ENCODE measurements at places on chromosomes 3 and 15.

- H3K27me3 ChIP-seq = no peaks in the 10 kb centered on the region
- peaks cover 5% of the 10 kb centered on the region for H3K4me1 ChIP-seq
- no peak for DNase-seq
- H3K4me3 ChIP-seq = no peak overlapping the region
- H3K27ac ChIP-seq = no peak overlapping the region
- H3K36me3 ChIP-seq = peaks cover 30% of the 10 kb centered on the region
Observed at GRCh38 chr3:112585782-112586181, 23.9 kb downstream of the SLC35A5 start.

DNA sequence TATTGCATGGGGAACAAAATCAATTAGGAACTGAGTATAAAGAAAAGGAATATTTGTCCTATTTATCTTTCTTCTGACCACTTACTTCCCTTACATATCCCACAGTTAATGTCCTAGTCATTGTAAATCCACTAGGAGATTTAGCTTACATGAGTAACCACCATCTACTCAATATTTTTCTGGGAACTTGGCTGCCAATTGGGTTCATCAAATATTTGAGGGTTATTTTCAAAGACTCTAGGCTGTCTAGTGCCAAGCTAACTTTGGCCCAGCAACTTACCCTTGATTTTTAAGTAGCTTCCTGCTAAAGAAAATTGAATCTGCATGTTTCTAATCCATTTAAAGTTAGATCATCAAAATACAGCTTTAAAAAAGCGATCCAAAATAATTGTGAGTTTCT is 362.5 kb upstream of the EPHA3 start:
- no peak for DNase-seq
- no peaks in the 10 kb centered on the region for H3K36me3 ChIP-seq
- H3K4me1 ChIP-seq = no peaks in the 10 kb centered on the region
- H3K27ac ChIP-seq = no peak overlapping the region
- no peaks in the 10 kb centered on the region for H3K27me3 ChIP-seq

DNA sequence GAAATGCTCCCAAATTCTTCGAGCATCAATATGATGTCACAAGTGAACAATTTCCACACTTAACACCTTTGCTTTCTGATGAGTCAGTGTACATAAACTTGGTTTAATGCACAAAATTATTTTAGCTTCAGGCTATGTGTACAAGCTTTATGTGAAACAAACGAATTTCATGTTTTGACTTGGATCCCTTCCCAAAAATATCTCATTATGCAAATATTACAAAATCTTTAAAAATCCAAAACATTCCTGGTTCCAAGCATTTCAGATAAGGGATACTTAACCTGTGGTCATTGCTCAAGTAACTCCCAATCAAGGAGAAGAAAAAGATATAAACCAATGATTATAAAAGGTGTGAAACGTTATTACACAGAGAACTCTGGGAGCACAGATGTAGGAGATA is 25.2 kb downstream of the RAB5A start:
- no peak for DNase-seq
- H3K36me3 ChIP-seq = peaks cover 38% of the 10 kb centered on the region
- H3K4me3 ChIP-seq = no peak overlapping the region

DNA sequence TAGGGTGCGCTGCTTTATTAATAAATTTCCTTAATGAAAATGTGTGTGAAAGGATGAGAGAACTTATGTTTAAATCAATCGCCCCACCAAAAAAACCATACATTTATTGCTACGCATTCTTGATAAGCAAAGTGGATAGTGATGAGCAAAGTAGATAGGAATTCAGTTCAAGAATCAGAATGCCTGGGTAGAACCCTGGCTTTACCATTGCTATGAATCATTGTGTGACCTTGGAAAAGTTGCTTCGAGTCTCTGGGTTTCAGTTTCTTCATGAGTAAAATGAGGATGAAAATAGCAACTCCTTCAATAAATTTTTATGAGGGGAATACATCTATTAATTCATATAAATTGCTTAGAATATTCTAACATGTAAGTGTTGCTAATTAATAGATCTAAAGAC is 2.6 kb upstream of the ALCAM start:
- H3K36me3 ChIP-seq = no peaks in the 10 kb centered on the region
- peaks cover 29% of the 10 kb centered on the region for H3K4me1 ChIP-seq
- H3K4me3 ChIP-seq = no peak overlapping the region
- DNase-seq = no peak

DNA sequence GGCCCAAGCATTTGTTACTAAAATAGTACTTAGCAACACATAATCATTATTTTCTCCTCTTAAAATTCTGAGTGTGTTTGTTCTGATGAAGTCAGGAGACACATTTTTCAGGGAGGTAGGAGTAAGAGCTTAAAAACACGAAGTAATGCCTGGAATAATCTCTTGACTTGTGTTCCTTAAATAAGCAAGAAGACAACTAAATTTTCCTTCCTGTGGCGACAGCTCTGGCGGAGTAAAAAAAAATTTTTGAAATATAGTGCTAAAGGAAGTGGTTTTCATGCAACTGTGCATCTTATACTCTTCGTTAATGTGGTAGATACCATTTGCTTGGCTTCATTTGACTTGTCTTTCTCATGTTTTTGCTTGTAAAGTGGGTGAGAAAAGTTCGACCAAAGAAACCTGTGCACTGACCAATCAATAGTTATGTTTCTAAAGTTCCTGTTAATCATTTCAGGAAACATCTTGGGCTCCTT is 11.1 kb upstream of the MBNL1 start:
- H3K4me1 ChIP-seq = peaks cover 86% of the 10 kb centered on the region
- no peaks in the 10 kb centered on the region for H3K27me3 ChIP-seq
- H3K27ac ChIP-seq = peak overlapping the region; percentile 90
- DNase-seq = no peak
- peaks cover 52% of the 10 kb centered on the region for H3K36me3 ChIP-seq

DNA sequence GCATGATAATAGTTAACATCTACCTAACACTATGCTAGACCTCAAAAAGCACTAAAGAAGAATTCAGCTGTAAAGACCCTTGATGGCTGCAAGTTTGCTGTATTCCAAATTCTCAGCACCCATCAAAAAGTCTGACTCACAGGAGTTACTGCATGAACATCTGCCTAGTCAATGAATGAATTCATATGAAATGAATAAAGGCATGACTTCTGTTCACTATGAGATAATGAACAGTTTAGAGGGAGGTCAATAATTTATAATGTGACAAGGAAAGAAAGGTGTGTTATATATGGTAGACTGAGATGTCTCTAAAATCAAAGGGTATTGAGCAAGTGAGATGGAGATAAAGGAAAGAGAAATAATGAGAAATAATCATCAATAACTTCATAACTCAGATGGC is 508.2 kb upstream of the TGFBR2 start:
- no peak overlapping the region for H3K4me3 ChIP-seq
- H3K27ac ChIP-seq = no peak overlapping the region
- DNase-seq = no peak
- H3K27me3 ChIP-seq = no peaks in the 10 kb centered on the region
- no peaks in the 10 kb centered on the region for H3K36me3 ChIP-seq
- no peaks in the 10 kb centered on the region for H3K4me1 ChIP-seq

DNA sequence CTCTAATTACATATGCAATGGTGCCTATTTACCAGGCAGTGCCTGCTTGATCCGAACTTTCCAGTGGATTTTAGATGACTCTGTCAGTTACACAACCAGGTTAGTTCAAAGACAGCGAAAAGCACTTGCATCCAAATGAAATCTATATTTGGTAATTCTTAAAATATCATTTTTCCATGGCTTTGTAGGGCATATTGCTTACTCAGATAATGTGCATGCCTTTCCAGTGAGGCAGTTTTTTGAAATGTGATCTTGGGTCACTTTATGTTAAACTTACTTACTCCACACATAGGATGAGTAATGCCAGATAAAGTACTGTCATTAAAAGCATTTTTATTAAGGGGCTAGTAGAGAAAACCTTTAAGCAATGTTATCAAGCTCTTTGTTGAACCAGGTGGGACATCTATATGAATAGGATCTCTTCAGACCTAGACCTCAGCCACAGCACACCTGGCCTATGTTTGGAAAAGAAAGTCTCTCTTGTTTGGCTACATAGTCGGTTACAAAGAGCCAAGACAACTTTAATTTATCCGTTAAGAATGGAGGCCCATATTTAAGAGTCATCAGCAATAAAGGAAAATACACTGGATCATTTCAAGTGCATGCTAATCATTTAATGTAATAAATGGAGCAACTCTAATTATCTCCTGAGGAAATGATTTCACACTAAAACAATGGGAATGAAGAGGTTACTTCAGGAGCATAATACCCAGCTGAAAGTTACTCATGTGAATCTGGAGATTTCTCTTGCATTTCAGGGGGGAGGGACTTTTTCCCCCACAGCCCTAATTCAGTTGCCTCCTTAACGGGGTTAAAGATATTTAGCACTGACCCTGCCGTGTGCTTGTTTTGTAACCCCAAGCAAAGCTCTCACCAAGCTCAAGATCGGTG is 56.3 kb upstream of the TMCO5A start:
- no peak overlapping the region for H3K4me3 ChIP-seq
- H3K27ac ChIP-seq = no peak overlapping the region
- DNase-seq = no peak
- no peaks in the 10 kb centered on the region for H3K4me1 ChIP-seq
- peaks cover 8% of the 10 kb centered on the region for H3K27me3 ChIP-seq

DNA sequence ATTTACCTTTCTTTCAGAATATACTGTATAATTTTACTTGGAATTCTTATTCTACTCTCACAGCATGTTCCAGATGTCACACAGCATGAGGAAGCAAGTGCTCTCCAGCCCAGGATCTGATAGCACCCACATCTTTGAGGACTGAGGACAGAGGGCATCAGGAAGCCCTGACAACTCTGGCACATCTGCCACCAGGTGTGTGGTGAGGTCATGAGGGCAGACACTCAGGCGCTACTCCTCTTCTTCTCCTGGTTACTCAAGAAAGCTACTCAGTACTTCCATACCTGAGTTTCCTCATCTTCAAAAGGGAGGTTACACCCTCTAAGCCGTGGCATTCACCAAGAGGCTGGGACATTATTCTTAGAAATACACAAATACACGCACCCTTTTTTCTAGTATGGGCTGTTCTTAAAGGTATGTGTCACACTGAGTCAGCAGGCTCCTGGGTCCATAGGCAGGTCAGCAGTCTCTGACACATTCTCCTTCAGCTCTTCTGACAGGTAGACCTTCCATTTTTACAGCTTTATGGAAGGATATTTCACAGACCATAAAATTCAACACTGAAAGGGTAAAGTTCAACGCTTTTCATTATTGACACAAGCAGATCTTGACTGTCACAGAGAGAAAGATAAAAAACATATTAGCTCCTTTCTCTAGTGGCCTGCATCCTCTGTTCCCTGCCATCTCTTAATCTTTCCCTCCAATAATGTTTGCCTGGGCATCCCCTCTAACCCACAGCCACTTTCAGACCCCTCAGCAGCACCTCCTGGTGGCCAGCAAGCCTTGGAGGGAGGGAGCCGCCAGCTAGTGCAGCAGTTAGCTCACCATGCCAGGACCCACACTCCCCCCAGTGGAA is 103.2 kb upstream of the TJP1 start:
- H3K27ac ChIP-seq = no peak overlapping the region
- H3K4me3 ChIP-seq = no peak overlapping the region
- H3K36me3 ChIP-seq = no peaks in the 10 kb centered on the region
- no peaks in the 10 kb centered on the region for H3K4me1 ChIP-seq
- peaks cover 19% of the 10 kb centered on the region for H3K27me3 ChIP-seq

- no peak for DNase-seq
- H3K27ac ChIP-seq = no peak overlapping the region
- peaks cover 2% of the 10 kb centered on the region for H3K4me1 ChIP-seq
- H3K4me3 ChIP-seq = no peak overlapping the region
Observed at GRCh38 chr15:57639306-57639705, 47.6 kb downstream of the MYZAP start.

DNA sequence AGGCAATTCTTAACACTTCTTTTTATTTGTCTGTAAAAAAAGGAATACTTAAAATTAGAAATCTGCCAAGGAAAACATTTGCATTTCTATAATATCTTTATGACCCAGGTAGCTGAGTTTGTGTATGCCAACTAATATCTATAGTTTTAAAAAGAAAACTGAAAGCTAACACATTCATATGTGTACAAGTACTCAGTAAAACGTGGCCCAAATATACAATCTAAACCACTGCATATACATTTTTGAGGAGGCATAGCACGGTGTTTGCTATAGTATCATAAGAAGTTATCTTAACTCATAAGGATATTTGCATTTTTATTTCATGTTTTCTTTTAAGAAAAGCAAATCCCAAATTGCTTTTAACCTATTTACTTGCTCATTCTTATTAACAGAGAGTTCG is 172.7 kb downstream of the ZBTB20 start:
- no peaks in the 10 kb centered on the region for H3K27me3 ChIP-seq
- no peak overlapping the region for H3K27ac ChIP-seq
- no peak for DNase-seq
- H3K4me3 ChIP-seq = no peak overlapping the region
- no peaks in the 10 kb centered on the region for H3K36me3 ChIP-seq
- no peaks in the 10 kb centered on the region for H3K4me1 ChIP-seq

- H3K4me3 ChIP-seq = no peak overlapping the region
- H3K27ac ChIP-seq = no peak overlapping the region
- no peak for DNase-seq
- peaks cover 42% of the 10 kb centered on the region for H3K27me3 ChIP-seq
Observed at GRCh38 chr3:129590215-129590614, 16.3 kb downstream of the PLXND1 start.

GRCh38 chr15:38440353-38441129 is 13.4 kb upstream of the FAM98B start:
- peaks cover 34% of the 10 kb centered on the region for H3K27me3 ChIP-seq
- DNase-seq = peak; percentile 73
- no peak overlapping the region for H3K27ac ChIP-seq
- H3K4me3 ChIP-seq = no peak overlapping the region
- no peaks in the 10 kb centered on the region for H3K36me3 ChIP-seq

DNA sequence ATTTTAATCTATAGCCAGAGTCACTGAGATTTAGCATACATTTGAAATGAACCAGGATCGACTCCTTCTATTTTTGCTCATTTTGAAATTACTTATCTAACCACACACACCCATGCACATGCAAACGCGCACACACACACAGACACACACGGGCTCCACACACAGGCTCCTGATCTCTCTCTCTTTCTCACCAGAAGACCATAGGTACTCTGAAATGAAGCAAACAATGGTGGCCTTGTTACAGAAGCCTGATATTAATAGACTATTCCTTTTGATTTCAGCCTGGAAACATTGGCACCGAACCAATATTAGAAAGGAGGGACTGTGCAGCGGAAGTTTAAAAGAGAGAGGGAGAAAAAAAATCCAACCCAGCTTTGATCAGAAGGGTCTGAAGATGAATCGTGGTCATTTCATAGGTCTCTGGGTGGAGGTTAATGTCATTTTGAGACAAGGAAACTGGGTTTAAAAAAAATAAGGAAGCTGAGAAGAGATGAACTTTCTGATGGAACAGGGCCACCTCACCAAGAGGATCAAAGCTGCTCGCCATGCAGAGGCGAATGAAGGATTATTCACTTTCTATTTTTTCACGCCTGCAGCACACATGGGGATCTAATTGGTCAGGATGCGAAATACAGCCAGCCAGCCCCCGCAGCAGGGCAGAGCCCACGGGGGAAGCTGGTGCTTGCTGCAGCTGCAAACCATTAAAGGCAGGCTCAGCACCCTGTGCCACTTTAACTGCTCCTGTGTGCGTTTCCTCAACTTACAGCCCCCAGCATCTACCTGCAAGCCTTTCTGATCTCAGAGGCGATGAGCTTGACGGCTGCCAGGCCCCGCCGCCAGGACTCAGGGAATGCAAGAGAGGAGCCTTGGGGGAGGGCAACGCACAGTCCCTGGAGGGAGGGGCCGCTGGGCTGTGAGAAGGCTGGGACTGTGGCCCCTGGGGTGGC is 88.8 kb downstream of the HES1 start:
- peaks cover 56% of the 10 kb centered on the region for H3K27me3 ChIP-seq
- DNase-seq = no peak
- H3K36me3 ChIP-seq = no peaks in the 10 kb centered on the region
- no peak overlapping the region for H3K4me3 ChIP-seq
- H3K4me1 ChIP-seq = peaks cover 4% of the 10 kb centered on the region
- no peak overlapping the region for H3K27ac ChIP-seq
